Stimulated activated CD4-positive, alpha-beta T cell treated with anti-CD3 and anti-CD28 coated beads, TNF-alpha, amount 100 ng/mL, for 24 hours (primary cell): ENCODE measurements at places on chromosomes 4 and X.

- DNase-seq = no peak
These were observed 35.5 kb upstream of the PARM1 start for GRCh38 chr4:74897386-74897785.

DNA sequence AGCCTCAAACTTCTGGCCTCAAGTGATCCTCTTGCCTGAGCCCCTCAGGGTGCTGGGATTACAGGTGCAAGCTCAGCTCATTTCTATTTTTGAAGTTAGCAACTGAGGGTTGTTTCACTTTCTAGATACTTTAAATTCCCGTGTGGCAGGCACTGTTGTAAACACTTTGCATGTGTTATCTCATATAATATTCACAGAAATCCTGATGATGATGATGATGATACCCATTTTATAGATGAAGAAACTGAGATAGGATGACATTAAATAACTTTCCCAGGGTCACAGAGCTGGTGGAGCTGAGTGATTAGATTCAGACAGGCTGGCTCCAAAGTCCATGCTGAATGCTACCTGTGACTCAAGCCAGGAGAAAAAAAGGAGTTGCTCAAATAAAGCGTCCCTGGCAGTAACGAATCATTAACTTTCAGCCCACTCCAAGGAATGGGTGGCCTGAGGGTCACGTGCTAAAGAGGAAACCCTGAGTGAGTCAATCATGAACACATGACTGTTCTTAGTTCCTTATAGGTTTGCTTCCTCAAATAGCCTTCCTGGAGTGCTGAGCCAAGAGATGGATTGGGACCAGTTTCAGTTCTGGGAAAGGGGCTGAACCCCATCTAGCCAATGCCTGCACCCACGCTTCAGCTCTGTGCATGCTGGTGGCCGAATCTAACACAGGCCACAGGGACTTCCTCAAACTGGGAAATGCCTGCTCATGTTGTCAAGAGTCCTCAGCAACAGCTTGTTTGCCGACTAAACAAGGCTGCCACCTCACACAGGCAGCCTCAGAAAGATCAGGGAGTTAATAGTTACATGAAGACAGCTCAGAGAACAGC lies 52.8 kb downstream of the RBM47 start:
- DNase-seq = no peak

DNA sequence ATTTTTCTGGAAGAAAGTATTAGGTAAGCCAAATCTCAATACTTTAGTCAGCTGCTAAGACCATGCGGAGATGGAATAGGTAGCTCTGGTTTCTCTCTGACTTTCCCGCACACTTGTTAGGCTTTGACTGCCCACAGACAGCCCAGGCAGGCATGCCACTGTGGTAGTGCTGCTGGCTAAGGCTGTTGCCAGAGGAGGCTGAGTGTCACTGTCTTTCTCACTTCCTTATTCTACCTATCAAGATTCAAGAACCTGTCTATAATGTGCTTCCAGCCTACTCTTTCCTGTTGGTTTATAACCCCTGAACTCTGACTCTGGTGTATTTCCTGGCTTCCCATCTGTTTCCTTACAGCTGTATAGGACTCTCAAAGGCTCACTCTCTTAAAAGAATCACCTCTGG lies 81.8 kb upstream of the TRPC5 start:
- DNase-seq = no peak

GRCh38 chr4:77669946-77670590 lies 64.4 kb downstream of the CXCL13 start:
- no peak for DNase-seq

DNA sequence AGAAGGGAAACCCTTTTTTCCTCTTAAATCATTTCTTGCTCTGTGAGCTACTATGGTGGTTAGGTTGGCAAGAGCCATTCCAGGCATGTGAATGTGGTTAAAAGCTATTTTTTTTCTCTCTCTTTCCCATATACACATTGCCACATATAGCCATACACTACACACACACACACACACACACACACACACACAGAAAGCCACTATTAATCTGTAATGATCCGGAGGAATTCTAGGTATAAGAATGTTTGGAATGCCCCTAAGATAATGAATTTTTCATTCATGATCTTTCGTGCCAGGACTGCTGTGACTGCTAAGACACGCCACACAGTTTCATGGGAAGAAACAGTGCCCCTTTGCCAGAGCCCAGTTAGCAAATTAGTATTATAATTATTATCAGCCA lies 21.8 kb upstream of the TLL1 start:
- no peak for DNase-seq

- no peak for DNase-seq
These were observed 14.5 kb upstream of the DKK2 start for GRCh38 chr4:107050525-107051135.

- no peak for DNase-seq
These were observed 822.1 kb upstream of the GALNTL6 start for GRCh38 chr4:170990989-170991589.

GRCh38 chr4:1973218-1973617 lies 35.6 kb downstream of the NELFA start:
- DNase-seq = no peak

- no peak for DNase-seq
These were observed 22.9 kb downstream of the FHL1 start for GRCh38 chrX:136170139-136170800.

DNA sequence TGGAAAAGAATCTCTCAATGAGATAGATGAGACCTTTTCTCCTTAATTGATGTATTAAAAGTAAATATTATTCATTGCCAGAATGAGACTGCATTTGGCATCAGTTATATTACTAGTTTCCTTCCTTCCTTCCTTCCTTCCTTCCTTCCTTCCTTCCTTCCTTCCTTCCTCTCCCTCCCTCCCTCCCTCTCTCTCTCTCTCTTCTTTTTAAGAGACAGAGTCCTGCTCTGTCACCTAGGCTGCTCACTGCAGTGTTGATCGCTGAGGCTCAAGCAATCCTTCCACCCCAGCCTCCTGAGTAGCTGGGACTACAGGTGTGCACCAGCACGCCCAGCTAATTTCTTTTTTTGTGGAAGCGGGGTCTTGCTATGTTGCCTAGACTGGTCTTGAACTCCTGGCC lies 50.4 kb upstream of the ARX start:
- no peak for DNase-seq

- DNase-seq = no peak
These were observed 220.6 kb upstream of the S100G start for GRCh38 chrX:16429406-16429805.

GRCh38 chr4:131348263-131348662 lies 1800.8 kb upstream of the PCDH10 start:
- no peak for DNase-seq

DNA sequence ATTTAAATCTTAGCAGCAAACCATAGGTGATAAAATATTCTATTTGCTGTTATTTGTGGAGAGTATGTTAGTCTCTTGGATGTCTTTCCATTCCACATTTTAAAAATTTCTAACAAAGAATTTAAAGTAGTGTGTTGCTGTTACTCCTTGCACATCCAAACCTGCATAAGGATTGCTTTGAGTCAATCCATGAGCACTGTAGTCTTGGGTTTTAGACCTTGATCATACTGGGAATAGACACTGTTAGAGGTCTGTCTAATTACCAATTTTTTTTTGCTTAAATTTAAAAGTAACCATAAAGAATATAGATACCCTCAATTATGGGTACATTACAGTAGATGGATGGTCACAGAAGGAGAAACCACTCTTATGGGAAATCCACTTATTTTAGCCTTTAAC lies 1.5 kb downstream of the AFP start:
- DNase-seq = no peak

DNA sequence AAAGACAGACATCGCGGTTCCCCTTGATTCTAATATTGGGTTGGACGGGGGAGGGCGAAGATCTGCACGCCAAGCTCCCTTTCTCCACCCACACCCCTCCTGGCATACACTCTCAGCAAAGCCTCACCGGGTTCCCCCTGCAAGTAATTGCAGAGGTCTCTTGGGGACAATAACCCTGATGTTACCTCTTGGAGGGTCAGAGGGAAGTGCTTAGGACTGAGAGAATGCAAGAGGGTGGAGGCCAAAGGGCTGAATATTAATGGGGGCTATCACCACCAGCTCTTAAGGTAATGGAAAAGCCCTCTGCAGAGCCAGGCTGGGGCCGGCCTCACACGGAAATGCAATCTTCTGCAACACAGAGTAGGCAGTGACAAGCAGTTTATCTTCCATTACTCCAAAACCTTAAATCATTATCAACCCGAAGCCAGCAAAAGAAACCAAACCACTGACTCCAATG lies 344.1 kb upstream of the GATB start:
- DNase-seq = no peak

GRCh38 chr4:109319156-109319555 lies 16.7 kb upstream of the COL25A1 start:
- no peak for DNase-seq

DNA sequence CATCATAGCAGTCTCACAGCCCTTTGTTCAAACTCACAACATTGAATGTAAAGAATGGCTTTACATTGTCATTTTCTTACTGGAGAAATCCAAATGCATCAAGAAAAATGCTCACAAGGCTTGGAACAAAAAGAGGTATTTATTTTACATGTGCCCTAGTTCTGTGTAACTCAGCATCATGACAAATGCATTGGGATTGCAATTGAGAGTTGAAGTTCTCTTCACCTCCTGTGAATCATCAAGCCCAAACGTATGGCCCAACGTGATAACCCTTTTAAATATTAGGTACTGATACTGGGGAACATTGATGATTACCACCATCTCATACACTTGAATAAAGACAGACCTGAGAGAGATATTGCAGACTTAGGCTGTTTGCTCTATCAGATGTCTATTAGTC lies 61.6 kb downstream of the GASK1B start:
- no peak for DNase-seq

DNA sequence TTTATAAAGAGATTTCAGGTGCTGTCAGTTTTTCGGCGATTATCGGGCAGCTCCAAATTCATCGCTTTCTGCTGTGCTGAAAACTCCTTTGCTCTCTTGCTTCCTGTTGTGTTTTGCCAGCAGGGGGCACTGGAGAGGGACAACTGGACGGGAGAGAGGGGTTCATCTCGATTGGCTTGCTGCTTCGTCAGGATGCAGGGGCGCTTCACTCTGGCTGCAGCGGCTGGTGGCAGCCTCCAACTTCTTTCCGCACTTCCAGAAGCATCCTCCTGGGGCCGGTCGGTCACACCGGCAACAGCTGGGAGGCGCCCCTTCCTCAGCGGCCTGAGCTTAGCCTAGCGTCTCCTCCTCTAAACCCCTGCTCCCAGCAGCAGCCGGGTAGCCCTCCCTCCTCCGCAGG lies 29.5 kb downstream of the MSL3 start:
- DNase-seq = peak; percentile 65

- no peak for DNase-seq
These were observed 130.5 kb downstream of the SMIM20 start for GRCh38 chr4:26044524-26044923.

DNA sequence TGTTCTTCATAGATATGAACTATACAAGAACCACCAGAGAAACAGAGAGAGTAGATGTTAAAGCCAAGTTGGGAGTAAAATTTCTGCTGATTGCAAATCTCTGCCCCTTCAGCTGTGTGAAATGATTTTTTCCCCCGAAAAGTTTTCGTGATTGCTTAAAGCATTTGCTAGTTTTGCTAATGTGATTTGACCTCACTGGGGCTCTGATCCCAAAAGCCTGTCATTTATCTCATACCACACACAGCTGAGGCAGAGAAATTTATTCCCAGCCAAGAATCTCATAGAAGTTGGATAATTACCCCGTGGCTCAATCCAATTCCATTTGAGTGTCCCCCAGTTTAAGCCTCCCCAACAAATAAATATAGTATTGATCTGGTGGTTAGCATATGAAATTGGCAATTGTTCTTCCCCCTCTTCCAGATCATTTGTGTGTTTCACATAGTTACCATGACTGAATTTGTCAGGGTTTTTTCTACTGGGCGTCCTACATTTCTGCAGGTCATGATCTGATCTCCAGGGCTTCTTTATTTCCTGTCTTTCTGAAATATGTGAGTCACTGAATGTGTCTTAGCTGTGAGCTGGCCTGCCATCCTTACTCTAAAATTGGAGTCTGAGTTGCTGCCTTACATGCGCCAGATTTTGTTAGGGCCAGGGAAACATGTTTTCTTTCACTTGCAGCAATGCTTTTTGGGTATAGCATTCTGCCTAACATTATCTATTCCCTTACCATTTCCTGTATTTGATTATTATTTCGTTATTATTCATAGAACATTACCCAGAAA lies 167.5 kb upstream of the FRMPD4 start:
- DNase-seq = no peak

GRCh38 chr4:11183356-11183740 lies 245.3 kb downstream of the HS3ST1 start:
- no peak for DNase-seq

DNA sequence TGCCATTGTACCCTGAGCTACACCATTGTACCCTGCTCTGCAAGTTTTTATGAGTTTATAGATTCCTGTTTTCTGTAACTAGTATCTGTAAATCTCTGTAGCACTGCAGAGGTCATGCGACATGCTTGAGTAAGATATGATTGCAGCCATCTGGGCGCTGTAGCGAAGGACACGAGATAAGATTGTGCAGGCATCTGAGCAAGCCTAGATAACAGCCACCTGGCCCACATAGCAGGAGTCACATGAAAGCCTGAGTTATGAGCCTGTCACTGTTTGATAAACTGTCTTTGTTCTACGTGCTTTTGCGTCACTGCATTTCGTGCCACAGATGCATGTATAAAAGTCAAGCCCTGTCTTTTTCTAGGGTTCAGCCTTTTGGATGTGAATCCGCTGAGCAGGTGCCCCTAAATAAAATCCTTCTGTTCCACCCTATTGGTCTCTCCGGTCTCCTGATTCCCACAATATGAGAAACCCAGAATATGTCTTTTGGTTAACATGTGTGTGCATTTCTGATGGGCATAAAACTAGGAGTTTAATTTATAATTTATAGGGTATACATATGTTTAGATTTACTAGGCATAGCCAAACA lies 327.6 kb upstream of the MAOA start:
- DNase-seq = no peak

GRCh38 chrX:19560611-19561010 lies 45.3 kb upstream of the MAP3K15 start:
- no peak for DNase-seq

DNA sequence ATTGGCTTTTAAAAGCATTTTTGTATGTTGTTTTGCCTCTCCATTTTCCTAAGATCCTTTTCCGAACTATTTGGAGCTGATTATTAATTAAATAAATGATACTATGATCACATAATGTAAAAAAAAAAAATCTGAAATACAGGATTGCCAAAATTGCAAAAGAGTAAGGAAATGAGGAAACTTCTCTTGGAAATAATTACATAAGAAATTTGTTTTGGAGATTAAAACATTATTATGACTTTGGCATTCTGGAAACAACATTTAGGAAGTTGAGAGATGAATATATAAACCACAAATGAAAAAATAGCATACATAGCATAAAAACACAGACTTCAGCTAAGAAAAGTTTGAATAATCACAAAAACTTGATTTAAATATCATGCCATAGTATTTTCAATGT lies 33.5 kb downstream of the PF4 start:
- DNase-seq = no peak

- no peak for DNase-seq
These were observed 712 bp downstream of the PNPLA4 start for GRCh38 chrX:7926501-7926900.

GRCh38 chr4:23290656-23291055 lies 597.9 kb downstream of the GBA3 start:
- no peak for DNase-seq

- DNase-seq = no peak
These were observed 266.4 kb downstream of the ARHGAP24 start for GRCh38 chr4:85741381-85741780.
